ENCODE measurements at places on chromosomes 7 and 10.

GRCh38 chr7:1767524-1767923 is 97.4 kb downstream of the ELFN1 start:
- no peak for DNase-seq

DNA sequence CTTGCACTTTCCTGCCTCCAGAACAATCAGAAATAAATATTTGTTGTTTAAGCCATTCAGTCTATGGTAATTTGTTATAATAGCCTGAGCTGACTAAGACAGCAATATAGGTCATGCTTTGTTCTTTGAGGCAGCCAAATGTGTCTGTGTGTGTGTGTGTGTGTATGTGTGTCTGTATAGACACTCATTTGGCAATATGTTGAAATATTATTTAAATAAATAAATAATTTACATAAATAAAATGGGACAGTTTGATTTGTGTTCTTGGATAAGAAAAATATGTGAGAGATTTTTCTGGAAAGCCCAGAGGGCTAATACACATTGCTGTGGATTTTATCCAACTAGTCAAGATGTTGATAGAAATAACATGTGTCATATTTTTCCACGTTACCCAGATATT is 140.2 kb downstream of the PTN start:
- no peak for DNase-seq

GRCh38 chr7:132455378-132455777 is 120.9 kb downstream of the PLXNA4 start:
- DNase-seq = no peak

- DNase-seq = no peak
Measured at GRCh38 chr10:11670381-11670780, 58.9 kb upstream of the USP6NL start.

DNA sequence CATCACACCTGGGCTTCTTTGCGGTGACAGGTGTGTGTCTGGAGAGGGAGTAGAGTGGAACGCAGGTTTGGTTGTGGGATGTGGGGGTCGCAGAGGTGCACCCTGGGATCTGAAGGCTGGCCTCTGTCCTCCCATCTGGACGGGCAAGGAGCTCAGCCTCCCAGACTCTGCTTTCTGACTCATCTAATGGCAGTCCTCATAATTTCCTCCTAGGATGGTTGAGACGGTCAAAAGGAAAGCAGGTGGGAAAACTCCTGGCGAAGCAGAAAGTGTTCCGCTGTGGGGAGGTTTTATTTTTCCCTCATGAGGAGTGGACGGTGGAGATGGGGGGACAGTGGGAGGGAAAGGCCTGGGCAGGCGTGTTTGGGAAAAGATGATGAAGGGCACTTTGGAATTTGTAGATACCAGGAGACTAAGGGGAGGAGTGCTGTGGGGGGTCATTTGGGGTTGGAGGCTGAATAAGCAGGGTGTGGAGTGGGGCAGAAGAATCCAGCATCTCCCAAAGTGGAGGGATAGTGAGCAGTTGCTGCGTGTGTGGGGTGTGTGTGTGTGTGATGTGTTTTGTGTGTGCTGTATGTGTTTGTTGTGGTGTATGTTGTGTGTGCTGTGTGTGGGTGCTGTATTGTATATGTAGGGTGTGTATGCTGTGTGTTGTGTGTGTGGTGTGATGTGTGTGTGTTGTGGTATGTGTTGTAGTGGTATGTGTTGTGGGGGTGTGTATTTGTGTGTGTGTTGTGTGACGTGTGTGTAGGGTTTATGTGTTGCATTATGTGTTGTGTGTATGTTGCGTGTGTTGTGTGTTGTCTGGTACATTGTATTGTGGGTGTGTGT is 97.2 kb upstream of the PODXL start:
- DNase-seq = no peak

GRCh38 chr7:44849885-44850544 is 2.1 kb upstream of the H2AZ2 start:
- DNase-seq = no peak

GRCh38 chr7:134804351-134804750 is 24.9 kb downstream of the CALD1 start:
- no peak for DNase-seq

DNA sequence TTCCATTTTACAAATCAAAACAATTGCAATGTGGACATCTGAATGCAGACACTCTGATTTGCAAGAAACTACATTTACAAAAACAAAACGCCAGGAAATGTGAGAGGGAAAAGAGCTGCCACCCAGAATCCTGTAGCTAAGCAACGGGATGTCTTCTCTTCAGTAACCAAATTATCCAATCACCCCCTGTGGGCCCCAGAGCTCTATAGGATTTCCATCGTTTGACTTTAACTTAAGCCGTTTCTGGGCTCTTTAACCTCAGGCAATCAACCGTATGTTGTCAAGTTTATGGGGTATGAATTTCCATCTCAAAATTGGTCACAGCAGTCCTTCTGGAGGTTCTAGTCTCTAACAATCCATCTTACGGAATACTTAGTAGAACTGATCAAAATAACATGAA is 240.5 kb downstream of the ETV1 start:
- no peak for DNase-seq

- no peak for DNase-seq
Measured at GRCh38 chr10:116838143-116838725, 11.1 kb upstream of the ENO4 start.

DNA sequence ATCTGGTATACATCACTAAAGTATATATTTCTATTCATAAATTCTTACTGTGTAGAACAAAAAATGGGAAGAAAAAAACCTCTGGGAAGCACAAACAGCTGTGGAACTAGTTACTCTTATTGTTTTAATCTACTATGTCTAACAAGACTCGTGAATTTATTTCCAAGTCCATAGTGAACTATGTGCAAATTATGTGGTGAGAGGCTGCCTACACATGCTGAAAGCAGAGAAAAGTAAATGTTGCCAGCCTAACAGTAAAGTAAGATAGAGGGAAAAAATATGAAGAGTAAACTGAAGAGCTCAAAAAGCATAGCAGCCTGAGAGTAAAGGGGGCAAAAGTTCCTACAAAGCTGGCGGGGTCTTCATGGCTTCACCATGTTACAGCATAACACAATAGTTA is 3.0 kb downstream of the GDI2 start:
- DNase-seq = no peak

DNA sequence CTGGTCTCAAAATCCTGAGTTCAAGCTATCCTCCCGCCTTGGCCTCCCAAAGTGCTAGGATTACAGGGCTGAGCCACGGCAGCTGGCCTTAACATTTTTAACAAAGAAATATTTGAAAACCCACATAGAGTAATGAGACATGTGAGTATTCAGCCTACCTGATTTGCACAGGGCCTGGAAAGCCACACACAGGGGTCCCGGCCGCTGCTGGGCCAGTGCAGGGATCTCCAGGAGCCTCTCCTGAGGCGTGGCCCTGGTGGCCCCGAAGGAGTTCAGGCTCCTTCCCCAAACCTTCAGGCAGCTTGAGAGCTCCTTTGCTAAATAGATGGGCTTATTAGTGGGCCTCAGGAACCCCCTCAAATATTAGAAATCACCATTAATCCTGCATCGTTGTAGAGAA is 18.7 kb downstream of the CNPY1 start:
- DNase-seq = no peak

DNA sequence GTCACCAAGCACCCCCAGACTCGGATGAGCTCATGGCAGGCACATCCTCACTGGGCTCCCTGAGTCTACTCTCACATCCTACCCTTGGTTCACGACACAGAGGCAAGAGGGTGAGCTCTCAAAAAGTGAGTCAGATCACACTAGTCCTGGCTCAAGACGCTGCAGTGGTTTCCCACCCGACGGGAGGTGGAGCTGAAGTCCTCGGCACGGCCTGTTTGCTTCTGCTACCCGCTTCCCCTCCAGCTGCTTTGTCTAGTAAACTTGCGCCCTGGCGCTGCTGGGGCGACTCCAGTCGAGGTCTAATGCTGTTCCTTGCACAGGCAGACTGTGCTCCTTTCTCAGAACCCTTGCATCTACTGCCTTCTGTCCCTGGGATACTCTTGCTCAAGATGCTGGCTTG is 13.5 kb upstream of the SFMBT2 start:
- no peak for DNase-seq
